Mammary epithelial cell (primary cell): ENCODE measurements at places on chromosomes 7 and 10. TPM values are rescaled to one million over a fixed set of nuclear protein-coding genes. Genes with fewer than 3 reads are reported as not detected.

ADAM22 gene
- 0.06 TPM for polyA plus RNA-seq

GRCh38 chr10:35533565-35533964, 71.6 kb upstream of the GJD4 start:
- no peak for DNase-seq

IL2RA gene
- polyA plus RNA-seq, result not detected

HKDC1 gene
- polyA plus RNA-seq, result 0.26 TPM

- DNase-seq, result no peak
These were observed 291.7 kb downstream of the DNAJB6 start for GRCh38 chr7:157628456-157628855.

FAM170B gene
- not detected for polyA plus RNA-seq

GRCh38 chr10:1134156-1134555, 78.0 kb downstream of the WDR37 start:
- DNase-seq, result no peak

TMEM184A gene
- 5.5 TPM for polyA plus RNA-seq

DNA sequence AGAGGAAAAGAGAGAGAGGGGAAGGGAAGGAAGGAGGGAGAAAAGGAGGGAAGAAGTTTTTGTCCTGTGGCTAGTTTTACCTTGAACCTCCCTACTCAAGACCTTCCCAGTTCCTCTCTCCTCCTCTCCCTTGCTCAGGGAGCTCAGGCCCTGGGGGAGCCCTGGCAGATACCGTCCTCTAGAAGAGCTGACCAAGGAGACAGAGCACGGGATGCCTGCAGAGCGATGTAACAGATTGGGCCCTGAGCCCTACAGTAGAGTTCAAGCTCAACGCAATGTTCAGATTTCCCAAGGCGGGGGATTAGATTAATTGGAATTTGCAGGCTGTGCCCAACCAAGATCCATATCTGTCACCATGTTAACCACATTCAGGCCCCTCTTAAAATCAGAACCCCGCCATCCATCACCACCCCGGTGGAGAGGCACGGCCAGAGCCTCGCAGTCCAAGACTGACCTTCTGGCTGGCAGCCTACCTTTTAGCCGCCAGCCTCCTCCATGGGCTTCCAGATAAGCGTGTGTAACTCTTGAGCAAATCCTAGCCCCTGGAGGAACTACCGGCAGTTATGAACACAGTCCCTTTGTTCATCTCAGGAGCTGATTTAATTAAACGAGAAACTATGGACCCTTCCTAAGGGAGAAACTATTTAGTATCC, 70.6 kb downstream of the KCNMA1 start:
- DNase-seq, result no peak

DNA sequence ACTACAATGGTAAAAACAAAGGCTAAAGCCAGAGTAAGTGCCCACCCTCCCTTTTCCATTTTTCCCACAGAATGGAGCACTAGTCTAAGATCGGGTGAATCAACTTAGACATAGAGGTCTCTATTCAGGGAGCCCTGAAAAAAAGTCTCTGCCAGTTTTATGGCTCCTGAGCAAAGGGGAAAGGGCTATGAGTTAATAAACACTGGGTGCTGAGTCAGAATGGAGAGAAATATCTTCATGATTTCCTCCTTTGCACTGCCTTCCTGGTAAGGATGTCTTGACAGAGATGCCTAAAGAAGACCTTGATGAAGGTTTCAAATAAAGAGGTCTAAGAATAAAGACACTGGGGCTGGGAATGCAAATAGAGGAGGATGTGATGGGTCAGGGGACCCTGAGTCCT, 607.4 kb upstream of the MBL2 start:
- DNase-seq, result no peak

DKK1 gene
- polyA plus RNA-seq, result 325 TPM

GRCh38 chr10:130021383-130021950, 57.4 kb upstream of the EBF3 start:
- DNase-seq, result no peak
